ENCODE measurements at places on chromosomes 7 and 10.

DNA sequence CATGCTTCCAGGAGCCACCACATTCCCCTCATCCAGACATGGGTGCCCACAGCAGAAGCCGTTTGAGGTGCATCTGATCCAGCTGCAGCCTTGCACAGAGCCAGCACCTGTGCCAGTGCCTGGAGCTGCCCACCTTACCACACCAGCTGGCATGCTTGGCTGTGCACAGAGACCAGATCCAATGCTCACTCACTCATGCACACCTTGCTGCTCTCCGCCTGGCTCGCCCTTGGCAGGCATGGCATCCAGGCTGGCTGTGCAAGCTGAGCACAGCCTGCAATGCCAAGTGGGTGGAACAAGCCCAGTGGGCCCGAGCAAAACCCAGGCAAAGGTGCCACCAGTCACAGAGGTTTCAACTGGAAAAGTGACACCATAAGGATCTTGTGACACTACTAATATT, 66.9 kb upstream of the SEMA3A start:
- DNase-seq: no peak

DNA sequence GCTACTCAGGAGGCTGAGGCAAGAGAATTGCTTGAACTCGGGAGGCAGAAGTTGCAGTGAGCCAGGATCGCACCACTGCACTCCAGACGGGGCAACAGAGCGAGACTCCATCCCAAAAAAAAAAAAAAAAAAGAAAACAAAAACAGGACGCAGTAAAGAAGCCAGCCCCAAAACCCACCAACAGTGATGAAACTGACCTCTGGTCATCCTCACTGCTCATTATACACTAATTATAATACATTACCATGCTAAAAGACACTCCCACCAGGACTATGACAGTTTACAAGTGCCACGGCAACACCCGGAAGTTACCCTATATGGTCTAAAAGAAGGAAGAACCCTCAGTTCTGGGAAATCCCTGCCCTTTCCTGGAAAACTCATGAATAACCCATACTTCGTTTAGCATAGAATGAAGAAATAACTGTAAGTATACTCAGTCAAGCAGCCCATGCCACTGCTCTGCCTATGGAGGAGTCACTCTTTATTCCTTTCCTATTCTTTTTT, 40.0 kb upstream of the EIF4H start:
- DNase-seq: no peak

- DNase-seq: no peak
These were observed 183.1 kb upstream of the SEMA3E start for GRCh38 chr7:83832009-83832408.

DNA sequence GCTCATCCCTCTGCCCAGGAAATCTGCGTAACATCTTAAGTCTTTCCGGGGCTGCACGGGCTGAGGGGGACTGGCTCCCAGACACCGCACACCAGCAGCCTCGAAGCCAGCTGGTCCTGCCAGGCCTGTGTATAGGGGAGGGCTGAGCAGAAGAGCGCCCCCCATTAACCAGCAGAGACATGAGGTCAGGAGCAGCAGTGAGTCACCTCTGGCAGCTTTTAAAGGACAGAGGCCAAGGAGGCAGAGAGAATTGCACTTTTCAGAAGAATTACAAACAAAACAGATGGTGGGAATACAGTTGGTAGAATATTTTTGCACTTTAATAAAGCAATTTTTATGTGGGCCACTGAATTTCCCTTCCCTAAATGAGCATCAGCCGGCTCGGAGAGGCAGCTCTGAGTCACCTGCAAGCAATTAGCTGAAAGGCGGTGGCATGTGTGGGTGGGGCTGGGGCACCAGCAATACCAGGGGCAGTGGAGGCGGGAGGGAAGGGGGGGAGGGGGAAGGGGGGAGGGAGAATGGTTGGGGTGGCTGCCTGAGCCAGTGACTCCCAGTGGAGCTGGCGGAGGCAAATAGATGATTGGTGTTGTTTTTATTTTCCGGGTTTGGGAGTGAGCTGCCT, 39.1 kb downstream of the GOLGA7B start:
- DNase-seq: no peak

- no peak for DNase-seq
These were observed 8.3 kb downstream of the DYNC1I1 start for GRCh38 chr7:95780665-95781064.

DNA sequence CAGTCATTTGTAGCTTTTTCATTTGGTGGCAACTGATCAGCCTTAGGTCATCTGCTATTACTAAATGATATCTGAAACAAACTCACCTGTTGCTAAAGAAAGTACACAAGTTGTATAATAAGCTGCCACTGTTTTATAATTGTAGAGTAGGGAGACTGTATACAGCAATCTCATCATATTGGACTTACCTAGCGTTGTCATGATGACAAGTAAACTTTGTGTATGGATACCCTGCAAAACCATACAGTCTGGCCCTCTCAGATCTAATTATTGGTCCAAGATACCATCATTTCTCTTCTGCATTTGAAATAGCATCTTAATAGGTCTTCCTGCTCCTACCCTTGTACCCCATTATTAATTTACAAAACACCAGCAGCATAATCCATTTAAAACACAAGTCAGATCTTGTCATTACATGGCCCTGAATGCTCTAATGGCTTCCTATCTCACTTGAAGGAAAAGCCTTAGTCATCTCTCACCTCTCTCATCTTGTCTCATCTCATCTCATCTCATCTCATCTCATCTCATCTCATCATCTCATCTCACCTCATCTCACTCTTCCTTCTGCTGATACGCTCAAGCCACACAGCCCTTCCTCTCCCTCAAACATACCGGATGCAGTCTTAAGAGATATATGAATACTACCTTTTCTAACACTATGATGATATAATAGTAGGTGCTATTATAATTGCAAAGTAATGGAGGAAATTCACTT, 540.6 kb downstream of the MDFIC start:
- DNase-seq: no peak

DNA sequence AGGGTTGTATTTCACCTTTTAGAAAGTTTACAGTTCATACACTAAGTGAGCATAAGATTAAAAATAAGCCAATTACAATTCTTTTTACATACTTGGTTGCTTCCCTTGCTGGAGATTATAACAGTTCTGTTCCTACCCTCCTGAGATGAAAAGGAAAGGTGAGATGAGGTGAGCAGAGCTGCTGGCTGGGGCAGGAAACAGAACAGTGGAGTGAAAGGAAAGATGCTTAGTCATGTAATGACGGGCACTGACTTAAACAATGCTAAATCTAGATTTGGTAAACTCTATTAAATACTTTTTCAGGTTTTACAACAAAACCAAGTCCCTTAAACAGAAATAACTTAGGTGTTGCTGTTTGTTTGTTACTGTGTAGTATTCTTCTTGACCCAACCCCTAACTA, 19.9 kb upstream of the ZEB1 start:
- no peak for DNase-seq

- no peak for DNase-seq
These were observed 230.1 kb downstream of the TCERG1L start for GRCh38 chr10:131081376-131081775.

- no peak for DNase-seq
These were observed 205.3 kb upstream of the GALNT17 start for GRCh38 chr7:70926666-70927065.

DNA sequence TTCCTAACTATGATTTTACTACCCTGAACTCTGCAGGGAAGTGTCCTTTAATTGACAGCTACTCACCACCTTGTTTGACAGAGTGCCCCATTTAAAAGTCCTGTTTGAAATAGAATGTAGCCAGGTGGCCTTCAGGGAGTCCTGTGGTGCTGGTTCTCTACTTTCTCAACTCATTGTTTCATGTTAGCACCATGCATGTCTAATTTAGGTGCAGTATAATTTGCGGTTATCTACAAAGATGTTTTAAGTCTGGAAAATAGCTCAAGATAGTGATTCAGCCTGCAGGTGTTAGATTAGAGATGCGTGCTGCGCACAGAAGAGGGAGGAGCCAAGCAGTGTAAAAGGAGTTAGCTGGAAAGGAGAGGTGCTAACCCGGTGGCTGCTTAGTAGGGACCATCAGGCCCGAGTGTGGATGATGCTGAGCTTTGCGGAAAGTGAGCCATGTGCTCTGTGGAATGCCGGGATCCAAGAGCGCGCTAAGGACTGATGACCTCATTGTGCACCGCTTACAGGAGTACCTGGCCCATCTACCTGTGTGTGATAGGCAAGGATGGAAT, 1.2 kb downstream of the CCM2 start:
- peak; percentile 91 for DNase-seq

DNA sequence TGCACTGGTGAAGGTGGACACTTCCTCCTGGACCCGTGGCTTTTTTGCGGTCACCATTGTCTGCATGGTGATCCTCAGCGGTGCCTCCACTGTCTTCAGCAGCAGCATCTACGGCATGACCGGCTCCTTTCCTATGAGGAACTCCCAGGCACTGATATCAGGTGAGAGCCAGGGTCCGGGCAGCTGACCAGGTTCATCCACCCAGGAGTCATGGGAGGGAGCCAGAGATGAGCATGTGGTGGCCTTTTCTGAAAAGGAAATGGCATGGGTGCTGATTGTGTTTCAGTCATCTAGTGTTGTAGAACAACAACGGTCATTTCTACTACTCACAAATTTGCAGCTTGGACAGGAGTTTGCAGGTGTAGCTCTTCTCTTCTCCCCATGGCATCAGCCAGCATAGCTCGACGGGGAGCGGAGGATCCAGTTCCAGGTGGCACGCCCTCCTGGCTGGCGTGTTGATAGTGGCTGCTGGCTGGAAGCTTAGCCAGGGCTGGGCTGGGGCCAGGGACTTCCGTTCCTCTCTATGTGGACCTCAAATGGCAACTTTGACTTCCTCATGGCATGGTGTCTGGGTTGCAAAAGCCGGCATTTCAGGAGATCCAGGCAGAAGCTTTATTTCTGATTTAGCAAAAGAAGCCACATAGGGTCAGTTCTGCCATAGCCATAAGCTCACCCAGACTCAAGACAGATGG, 32.7 kb downstream of the SLC29A3 start:
- DNase-seq: no peak

GRCh38 chr10:97333351-97333600, 1.3 kb downstream of the FRAT2 start:
- DNase-seq: no peak

- DNase-seq: peak; percentile 39
These were observed 35.0 kb downstream of the GLRX3 start for GRCh38 chr10:130171196-130171595.

GRCh38 chr7:121484089-121484763, 88.1 kb upstream of the FAM3C start:
- DNase-seq: no peak

DNA sequence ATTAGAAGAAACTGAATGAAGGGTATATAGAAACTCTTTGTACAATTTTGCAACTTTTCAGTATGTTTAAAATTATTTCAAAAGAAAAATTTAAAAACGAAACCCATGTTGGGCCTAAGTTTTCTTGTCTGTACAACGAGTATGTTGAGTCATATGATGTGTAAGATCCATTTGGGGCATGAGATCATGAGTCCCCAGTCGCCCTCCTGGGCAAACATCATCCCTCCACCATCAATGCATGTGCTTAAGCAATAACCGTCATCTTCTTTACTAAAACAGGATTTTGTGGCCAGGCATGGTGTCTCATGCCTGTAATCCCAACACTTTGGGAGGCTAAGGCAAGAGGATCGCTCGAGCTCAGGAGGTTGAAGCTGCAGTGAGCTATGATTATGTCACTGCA, 54.2 kb upstream of the CDCA7L start:
- no peak for DNase-seq

GRCh38 chr7:90709501-90710465, 113.7 kb downstream of the CDK14 start:
- DNase-seq: no peak

GRCh38 chr10:33416209-33416608, 81.7 kb upstream of the NRP1 start:
- no peak for DNase-seq

- no peak for DNase-seq
These were observed 19.8 kb upstream of the PURB start for GRCh38 chr7:44905002-44905635.

DNA sequence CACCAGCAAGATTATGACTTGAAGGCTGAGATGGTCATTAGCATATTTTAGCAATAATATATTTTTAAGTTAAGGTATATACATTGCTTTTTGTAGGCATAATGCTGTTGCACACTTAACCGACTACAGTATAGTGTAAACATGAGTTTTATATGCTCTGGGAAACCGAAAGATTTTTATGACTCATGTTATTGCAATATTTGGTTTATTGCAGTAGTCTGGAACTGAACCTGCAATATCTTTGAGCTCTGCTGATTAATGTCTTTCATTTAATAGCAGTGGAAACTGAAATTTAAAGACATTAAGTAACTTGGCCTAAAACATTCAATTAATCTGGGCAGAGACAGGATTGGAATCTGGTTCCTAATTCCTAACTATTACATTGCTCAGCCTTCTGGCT, 266.7 kb upstream of the PLXDC2 start:
- no peak for DNase-seq

GRCh38 chr10:127977357-127978009, 70.6 kb downstream of the PTPRE start:
- DNase-seq: no peak

- no peak for DNase-seq
These were observed 27.9 kb downstream of the IFIT5 start for GRCh38 chr10:89442289-89442688.

- no peak for DNase-seq
These were observed 113.5 kb upstream of the CTTNBP2 start for GRCh38 chr7:117986645-117987269.

DNA sequence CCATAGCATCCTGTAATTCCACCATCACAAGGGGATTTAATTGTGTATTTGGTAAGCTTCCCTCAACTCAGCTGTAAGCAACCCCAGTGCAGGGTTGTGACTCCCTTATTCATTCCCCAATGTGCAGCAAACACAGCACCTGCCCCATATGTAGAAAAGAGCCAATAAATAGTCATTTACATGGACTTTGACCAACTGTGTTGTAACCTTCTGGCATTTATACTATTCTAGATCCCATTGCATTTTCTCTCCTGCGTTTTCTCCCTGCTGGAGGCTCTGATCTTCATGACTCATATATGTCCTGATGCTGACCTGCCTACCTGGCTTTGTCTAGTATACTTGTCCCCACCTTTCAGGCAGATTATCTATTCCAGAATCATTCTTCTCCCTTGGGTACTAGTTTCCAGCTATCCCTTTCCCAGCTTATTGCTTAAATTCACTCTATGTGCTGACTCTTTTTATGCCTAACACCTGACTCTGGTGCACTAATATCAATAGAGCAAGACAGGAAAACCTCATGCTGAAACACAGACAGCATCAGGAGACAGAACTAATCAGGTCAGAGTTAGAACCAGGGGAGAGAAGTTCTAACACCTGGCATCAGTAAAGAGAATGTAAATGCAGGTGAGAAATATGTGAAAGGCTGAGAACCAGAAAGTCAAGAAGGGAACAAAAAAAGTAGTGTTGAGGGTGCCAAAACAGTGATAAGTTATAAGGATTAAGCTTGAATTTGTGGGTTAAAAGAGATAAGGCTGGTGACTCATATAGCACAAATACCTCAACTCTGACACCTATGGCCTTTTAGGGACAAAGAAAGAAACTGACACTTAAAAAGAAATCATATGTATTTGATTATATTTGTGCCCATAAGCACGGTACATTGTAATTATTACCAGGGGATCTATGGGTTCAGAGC, 402.7 kb downstream of the IPMK start:
- DNase-seq: no peak

GRCh38 chr7:68754414-68754813, 843.9 kb upstream of the AUTS2 start:
- no peak for DNase-seq

All from CD4-positive, alpha-beta T cell treated with Interleukin-4 for 4 hours (primary cell).